ENCODE measurements at places on chromosomes 11 and 22. TPM values are rescaled to one million over a fixed set of nuclear protein-coding genes. Genes with fewer than 3 reads are reported as not detected.

Gene GSC2
- total RNA-seq: not detected

Gene RBM14
- total RNA-seq: 19.6 TPM

Gene USH1C
- not detected for total RNA-seq

Gene RBMXL2
- not detected for total RNA-seq

Gene TSPAN32
- total RNA-seq: not detected

Gene APOL5
- total RNA-seq: not detected

Gene ANO5
- under 0.01 TPM for total RNA-seq

Gene ENTHD1
- not detected for total RNA-seq

Gene C22orf31
- not detected for total RNA-seq

Gene BEST1
- 0.13 TPM for total RNA-seq

Measured in dermis microvascular lymphatic vessel endothelial cell (primary cell).